ENCODE measurements at places on chromosomes 1 and 21. TPM values are rescaled to one million over a fixed set of nuclear protein-coding genes. Genes with fewer than 3 reads are reported as not detected.

IGSF8 gene
- total RNA-seq = 23.0 TPM

PCAT6 gene
- 0.62 TPM for total RNA-seq

SYT2 gene
- total RNA-seq = not detected

CDA gene
- not detected for total RNA-seq

CRYBG2 gene
- total RNA-seq = not detected

SLC6A17 gene
- total RNA-seq = not detected

DMRTB1 gene
- total RNA-seq = not detected

ACTL8 gene
- not detected for total RNA-seq

OR2AK2 gene
- total RNA-seq = not detected

CLDN8 gene
- not detected for total RNA-seq

CFHR3 gene
- total RNA-seq = not detected

DNA sequence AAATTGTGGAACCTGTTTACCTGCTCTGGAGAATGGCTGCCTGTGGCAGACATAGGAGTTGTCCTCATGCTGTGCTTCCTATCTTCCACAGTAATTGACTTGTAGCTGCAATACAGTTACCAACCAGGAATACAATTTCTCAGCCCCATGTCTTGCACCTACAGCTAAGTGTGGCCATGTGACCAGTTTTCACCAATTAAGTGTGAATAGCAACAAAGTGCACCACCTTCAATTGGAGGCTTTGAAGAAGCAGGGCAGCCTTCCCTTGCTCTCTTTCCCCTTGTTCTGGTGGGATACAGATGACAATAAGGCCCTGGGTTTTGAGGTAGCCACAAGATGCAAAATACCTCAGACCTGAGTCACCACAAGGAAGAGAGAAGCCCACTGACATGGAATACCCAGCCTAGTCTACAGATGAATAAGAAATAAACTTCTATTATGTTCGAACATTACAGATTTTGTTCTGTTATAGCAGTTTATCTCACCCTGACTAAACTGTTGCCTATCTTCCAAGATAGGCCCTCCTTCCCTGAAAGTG lies 70.2 kb upstream of the S1PR1 start:
- DNase-seq = no peak

DNA sequence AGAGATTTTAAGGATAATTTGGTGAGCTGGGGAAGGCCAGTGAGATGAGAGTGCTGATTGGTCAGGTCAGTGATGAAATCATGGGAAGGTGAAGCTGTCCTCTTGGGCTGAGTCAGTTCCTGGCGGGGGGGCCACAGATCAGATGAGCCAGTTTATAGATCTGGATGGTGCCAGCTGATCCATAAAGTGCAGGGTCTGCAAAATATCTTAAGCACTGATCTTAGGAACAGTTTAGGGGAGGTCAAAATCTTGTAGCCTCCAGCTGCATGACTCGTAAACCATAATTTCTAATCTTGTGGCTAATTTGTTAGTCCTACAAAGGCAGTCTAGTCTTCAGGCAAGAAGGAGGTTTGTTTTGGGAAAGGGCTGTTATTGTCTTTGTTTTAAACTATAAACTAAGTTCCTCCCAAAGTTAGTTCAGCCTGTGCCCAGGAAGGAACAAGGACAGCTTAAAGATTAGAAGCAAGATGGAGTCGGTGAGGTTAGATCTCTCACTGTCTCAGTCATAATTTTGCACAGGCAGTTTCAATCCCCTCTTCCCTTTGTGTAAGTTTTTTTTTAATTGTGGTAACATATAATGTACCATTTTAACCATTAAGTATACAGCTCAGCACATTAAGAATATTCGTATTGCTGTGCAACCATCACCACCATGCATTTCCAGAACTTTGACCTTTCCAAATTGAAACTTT lies 39.4 kb downstream of the PTAFR start:
- no peak for DNase-seq

GRCh38 chr1:36764798-36765197 lies 269.5 kb downstream of the GRIK3 start:
- no peak for DNase-seq

GRCh38 chr1:193486671-193487229 lies 300.3 kb upstream of the B3GALT2 start:
- no peak for DNase-seq

DNA sequence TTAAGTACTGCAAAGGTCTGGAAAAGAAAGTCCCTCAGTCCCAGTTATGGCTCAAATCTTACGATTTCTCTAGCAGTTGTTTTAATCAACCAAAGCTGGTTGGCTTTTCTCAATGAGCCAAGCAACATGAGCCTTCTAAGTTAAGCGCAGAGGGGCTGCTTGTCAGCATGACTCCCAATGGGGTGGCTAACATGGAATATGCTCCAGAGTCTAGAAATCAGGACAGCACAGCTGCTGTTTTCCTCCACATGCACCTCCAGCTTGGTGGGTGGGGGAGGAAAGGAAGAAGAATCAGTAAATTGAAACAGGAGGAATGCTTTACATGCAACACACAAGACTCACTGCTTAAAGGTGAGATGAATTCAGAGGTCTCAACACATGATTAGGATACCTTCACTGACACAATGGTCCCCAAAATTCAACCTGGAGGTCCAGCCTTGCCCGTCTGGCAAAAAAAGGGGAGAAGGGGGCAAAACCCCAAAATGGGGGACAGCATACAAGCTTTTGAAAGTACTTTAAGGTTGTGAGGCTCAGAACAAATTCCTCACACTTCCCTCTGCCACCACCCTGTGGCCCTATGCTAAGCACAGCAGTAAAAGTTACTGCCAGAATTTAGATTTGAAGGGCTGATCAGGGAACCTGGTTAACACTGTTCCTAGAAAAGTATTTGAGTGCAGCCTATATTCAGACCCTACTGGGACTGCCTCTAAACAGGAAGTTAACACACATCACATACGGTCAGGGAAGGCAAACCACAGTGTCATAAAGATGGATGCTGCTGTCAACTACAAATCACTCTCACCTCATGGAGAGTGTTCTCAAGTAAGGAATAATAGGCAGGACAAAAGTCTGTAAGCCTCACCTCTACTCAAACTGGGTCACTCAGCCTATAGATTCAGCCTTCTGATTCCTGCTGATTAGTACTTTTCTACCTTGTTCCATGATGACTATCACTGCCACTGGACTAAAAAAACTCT lies 2.6 kb downstream of the GATAD2B start:
- DNase-seq = no peak

DNA sequence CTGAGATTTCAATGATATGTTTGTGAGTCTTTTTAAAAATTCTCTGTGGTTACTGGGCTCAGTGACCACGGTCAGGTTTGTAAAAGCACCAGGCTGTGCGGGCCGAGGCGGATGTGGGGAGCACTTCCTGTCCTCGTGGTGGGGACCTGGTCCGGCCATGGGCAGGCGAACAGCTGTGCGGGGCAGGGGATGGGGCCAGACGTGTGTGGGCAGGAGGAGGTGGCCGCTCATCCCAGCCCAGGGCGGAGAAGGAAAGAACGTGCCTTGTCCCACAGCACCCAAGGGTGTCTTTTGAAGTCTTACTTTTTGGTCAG lies 5.2 kb upstream of the OXCT2 start:
- DNase-seq = peak; percentile 52

DNA sequence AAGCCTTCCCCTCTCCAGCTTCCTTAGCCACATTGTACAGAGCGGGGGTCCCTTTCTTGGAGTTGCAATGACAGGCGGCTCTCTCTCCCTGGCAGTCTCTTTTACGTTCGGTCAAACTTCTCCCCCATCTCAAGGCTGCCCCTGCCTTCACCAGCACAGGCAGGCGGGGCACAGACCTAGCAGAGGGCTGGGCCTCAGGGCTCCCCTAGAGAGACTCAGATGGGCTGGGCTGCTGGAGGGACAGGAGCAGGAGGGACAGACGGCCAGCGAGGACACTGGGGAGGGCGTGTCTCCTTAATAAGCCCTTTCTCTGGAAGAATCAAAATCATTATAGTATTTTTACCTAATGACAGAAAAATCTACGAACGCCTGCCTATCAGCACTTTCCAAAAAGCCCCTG lies 79.6 kb downstream of the CASZ1 start:
- no peak for DNase-seq

- no peak for DNase-seq
Measured at GRCh38 chr1:33372677-33373076, 51.8 kb upstream of the A3GALT2 start.

- DNase-seq = no peak
Measured at GRCh38 chr1:217139513-217139912, 416.3 kb upstream of the ESRRG start.

GRCh38 chr1:3899754-3900149 lies 320 bp downstream of the C1orf174 start:
- no peak for DNase-seq

DNA sequence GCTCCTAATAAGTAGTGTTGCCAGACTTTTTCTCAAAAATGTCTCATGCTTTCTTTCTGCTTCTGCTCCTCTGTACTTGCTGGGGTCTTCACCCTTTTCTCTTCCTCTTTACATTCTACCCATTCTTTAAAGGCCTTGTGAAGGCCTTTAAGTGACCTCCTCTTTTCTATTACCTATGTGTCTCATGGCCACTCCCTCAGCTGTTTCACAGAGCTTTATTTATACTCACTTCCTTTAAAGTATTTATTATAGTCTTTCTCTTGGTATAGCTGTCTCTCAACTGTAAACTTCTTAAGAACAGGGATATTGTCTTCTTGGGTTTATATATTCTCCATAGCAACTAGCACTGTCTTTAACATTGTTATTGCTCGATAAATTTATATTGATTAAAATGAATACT lies 792 bp downstream of the GOLPH3L start:
- no peak for DNase-seq

DNA sequence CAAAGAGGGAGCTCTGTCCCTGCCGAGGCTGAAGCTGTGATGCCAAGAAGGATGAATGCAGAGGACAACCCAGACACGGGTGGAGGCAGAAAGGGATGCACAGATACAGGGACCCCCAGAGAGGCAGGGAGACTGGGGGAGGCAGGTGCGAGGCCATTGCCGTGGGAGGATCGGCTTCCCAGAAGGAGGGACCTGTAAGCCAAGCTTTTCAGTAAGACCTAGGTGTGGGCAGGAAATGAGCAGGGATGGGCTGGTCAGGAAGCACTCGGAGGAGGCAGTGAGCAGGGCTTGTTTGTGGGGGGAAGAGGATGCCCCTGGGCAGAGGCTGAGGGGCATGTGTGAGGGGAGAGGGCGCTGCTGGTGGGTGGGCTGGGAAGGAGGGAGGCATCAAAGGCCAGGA lies 67.7 kb upstream of the WNT4 start:
- DNase-seq = no peak

GRCh38 chr1:220527908-220528678 lies at the start of gene MARK1:
Gene MARK1, plus strand, starts transcription at chr1:220528136. Its CDS starts 687 bp downstream, at chr1:220528823.
- DNase-seq = no peak

DNA sequence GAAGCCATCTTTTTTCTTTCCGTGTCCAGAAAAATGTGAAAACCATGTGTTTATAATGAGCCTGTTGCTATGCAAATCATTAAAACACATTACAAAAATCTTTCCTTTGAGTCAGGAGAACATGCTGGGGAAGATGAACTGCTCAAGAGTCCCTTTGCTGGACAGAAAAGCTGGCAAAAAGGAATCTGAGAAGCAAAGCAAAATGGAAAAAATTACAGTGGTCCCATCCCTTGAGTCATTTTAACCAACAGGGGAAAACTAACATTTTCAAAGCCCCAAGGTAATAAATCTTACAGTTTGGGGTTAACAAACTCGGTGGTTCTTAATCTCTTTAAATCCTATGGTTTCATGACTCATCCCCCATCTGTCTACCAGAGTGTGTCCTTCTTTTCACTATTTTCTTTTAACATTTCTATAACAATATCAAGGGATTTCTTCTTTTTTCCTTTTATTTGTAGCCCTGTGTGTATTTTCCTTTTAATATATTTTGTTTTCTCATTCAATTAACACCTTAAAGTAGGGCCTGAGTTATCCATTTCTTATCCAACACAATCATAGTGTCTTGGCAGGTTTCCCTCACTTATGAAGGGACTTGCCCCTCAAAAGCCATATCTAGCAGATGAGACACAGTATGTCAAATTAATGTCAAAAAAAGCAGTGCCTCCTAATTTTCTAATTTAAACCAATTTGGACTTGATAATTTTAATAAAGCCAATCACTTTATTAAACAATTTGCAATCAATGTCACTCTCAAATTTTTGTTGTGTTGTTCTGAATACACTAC lies 105.4 kb downstream of the PTPN14 start:
- DNase-seq = no peak

DNA sequence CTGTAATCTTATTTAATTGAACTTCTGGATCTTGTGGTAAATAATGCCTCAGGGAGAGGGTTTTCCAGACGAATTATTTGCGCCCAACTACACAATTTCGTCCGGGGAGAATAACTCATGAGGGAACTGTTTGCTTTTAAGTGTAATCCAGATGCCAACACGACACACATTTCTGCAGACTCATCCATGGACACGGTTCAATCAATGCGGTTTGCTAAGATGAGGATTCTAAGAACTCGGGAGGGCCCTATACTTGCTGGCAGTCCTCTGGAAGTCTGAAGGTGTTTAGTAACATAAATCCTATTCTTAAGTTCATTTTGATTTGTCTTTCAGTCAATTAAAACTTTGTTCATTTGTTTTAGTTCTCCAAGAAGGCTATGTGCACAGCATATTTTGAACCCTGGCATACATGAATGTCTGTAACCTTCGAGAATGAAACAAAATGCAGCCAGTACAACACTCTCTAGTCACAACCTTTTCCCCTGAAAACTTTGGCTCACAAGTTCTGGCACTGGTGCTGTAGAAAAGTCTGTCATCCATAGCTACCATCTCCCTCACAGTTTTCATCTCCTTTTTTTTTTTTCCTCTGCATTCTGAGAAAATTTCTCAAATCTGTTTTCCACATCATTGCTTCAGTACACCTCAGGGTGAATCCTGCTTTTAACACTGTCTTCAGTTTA lies 38.8 kb downstream of the DIPK1A start:
- no peak for DNase-seq

- DNase-seq = peak; percentile 73
Measured at GRCh38 chr1:84442256-84442655, 36.8 kb upstream of the RPF1 start.

DNA sequence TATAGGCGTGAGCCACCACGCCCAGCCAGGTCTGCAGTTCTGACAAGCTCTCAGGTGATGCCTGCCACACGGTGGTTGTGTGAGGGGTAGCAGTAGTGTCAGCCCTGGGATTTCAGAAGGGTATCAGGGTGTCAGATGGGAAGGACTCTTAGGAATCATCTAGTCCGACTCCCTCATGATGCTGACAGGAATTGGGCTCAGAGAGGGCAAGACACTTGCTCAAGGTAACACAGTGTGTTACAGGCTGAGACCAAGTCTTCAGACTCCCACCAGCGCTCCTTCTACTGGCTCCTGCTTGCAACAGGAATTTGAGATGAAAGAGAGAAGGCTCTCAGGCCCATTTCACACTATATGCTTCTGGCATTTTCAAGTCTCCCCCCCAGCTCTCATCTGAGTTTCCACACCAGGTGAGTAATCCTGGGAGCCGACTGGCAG lies 6.9 kb downstream of the HTR1D start:
- no peak for DNase-seq

- no peak for DNase-seq
Measured at GRCh38 chr21:44547656-44548331, 3.5 kb downstream of the KRTAP10-2 start.

Measured in GM12878 (cell line).